Osteoblast (primary cell): ENCODE measurements at places on chromosomes 4 and X.

DNA sequence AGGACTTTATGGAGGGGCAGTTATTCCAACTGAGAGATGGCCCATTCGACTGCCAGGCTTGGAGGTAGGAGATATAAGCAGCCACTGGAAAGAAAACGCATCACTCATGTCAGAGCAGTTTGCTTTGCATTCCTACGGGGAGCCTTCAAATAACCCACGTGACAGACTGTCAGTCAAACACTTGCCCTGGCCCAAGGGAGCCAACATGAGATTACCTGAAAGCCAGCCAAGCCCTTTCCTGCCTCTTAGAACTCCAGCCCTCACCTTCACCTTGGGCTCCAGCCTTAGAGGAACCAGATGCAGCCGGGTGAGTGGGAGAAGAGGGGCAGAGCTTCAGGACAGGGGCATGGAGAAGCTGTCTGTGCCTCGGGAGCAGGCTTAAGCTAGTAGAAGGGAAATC lies 95.3 kb upstream of the CXCL13 start:
- DNase-seq = no peak

GRCh38 chrX:151458824-151459223 lies 61.8 kb downstream of the VMA21 start:
- peak; percentile 25 for DNase-seq

DNA sequence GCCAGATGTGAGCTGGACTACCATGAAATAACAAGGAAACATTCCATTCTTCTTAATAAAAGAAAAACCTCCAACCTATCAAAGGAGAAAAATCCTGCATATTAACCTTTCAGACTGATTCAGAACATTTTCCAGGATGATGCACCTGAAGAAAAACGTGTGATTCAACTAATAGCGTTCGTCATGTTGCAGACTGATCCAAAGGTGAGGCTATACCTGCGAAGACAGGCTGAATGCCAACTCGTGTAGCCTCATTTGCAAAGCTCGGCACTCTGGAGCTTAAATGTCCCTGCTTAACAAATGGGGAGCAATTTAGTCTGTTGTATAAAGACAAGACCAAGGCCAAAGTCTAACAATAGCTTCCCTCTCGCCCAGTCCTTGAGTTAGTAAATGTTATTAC lies 172.0 kb upstream of the NOCT start:
- no peak for DNase-seq

DNA sequence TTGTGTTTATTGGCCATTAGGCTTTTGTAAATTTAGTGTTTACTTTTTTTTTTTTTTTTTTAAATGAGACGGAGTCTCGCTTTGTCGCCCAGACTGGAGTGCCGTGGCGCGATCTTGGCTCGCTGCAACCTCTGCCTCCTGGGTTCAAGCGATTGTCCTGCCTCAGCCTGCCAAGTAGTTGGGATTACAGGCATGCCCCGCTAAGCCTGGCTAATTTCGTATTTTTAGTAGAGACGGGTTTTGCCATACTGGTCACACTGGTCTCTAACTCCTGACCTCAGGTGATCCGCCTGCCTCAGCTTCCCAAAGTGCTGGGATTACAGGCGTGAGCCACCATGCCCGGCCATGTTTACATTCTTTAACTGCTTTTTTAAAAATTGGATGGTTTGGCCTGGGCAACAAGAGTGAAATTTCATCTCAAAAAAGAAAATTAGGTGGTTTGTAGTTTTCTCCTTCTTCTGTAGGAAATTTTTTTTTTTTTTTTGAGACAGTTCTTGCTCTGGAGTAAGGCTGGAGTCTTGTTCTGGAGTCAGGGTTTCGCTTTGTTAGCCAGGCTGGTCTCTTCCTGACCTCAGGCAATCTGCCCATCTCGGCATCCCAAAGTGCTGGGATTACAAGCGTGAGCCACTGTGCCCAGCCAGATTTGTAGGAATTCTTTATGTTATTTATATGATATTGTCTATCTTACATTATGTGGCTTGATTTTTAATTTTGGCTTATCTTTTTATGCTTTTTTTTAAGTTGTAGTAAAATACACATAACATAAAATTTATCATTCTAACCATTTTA lies 15.1 kb downstream of the UBE2K start:
- no peak for DNase-seq

- DNase-seq = no peak
These were observed 54.9 kb downstream of the WFS1 start for GRCh38 chr4:6324461-6324998.

DNA sequence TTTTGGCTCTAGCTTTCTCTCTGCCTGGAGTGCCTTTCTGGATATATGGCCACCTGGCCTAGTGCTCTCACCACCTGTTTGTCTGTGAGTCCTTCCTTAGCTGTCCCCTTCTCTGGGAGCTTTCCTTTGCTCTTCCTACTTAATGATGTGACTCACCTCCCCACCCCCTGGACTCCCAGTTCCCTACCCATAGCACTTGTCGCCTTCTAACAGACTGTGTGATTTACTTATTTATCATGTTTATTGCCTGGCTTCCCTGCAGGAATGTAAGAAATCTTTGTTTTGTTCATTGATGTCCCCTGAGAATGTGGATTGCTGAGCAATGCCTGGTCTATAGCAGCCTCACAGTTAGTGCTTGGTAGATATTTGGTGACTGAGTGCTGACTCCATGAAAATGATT lies 18.9 kb downstream of the ADD1 start:
- DNase-seq = peak; percentile 83

- no peak for DNase-seq
These were observed 38.5 kb downstream of the HPGD start for GRCh38 chr4:174483792-174484191.
